Tibial nerve (tissue), 4 donors: ENCODE measurements at places on chromosomes 2 and 18.
A peak's percentile ranks its signal among the peaks of the same experiment; 100 is the strongest.

GRCh38 chr18:2686349-2686968, 30.9 kb downstream of the SMCHD1 start:
- no peak for DNase-seq

DNA sequence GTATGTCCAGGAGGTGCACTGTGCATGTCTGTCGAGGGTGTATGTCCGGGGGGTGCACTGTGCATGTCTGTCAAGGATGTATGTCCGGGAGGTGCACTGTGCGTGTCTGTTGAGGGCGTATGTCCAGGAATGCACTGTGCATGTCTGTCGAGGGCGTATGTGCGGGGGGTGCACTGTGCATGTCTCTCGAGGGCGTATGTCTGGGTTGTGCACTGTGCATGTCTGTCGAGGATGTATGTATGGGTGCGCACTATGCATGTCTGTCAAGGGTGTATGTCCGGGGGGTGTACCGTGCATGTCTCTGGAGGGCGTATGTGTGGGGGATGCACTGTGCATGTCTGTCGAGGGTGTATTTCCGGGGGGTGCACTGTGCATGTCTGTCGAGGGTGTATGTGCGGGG, 249.3 kb upstream of the MYT1L start:
- DNase-seq: no peak

DNA sequence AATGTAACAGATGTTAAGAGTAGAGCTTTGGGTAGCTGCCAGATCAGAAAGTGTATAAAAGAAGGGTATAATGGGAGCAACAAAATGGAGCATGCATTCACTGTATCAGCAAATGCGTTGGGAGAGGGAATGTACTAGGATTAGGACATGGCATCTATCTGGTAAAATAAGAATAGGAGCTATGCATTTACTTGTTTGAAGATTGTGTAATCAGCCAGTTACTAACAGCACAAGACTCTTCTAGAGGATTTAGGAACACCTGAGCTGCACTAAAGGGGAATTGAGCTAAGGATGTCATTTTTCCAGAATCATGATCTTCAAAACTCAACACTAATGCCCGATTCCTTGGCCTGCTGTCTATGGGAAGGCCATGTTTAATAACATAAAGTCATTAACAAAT, 394.2 kb upstream of the TNP1 start:
- no peak for DNase-seq

DNA sequence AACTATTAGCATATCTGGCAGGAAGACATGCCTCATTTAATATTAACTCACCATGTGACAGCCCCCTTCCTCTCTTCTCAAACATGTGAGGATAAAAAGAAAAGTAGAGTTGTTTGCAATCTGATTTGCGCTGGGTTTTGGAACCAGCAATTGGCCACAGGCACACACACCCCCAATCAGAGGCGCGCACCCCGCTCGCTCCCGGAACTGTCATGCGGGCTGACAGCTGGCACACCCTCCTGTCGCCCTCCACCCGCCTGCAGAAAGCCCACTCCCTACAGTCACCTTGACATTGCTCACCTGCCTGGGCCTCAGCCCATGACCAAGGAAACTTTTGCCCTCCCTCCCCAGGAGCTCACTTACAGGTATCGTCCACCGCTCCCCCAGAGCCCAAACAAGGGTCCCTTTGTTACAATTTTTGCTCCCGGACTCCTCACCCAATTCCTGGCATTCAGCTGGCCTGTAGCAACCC, 1.1 kb downstream of the COBLL1 start:
- peak; percentile 23 for DNase-seq

DNA sequence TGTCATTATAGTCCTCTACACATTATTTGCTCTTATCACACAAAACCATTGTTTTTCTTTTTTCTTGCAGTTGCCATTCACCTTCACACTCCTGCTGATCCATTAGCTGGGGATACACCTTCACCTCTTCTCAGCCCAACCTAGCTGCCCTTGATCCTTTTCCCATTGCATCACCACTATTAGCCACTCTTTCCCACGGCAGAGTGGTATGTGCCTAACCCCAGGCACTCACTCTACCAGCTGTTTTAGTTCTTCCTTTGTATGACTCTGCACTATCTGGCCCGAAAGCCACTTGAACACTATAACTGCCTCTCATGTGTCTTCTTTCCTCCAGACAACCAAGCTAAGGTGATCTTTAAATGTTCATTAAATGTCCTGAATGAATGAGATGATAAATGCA, 145.4 kb upstream of the PIK3C3 start:
- no peak for DNase-seq

DNA sequence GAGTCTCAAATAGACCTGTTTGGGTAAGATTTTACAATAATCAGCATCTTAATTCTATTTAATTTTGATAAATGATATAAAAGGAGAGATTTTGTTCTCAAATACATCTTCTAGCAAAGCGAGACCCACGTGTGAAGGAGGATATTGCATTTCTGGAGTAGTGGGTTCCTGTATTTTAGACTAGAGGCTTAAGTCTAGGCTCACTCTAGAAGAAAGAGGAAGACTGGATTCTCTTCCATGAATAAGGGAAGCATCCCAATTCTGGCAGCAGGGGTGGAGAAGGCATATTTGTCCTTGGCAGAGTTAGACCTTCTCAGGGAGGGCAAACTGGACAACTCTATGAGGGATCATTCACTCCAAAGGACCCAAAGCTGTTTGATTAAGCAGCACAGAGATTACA, 11.3 kb upstream of the FAM228A start:
- DNase-seq: no peak

DNA sequence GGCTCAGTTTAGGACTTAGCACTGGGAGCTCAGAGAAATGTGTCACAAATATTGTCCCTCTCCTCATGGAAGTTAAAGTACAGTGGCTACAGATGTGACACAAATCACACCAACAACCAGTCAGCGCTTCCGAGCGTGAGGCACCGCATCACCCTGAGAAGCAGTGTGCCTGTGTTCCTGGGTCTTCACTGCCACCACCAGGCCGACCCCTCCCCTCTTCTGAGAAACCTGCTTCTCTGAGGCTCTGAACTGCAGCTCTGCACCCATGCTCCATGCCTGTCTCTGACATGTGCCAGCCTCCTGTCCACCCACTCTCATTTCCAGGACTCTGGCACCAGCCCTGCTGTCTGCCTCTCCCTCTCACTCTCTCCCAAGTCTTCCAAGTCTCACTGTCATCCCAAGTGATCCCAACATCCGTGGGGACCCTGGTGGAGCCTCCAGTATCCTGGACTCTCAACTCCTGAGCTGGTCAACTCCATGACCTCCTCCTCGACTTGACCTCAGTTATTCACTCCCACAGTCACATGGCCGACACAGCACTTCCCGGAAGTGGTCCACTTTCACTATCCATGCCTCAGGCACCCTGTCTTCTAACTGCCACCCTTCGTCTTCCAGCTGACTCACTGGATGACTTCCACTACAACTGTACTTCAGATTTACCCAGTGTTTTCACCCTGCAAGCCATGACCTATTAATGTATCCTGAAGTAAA, 73.5 kb downstream of the FBXO15 start:
- no peak for DNase-seq

GRCh38 chr2:106798826-106799552, 87.0 kb downstream of the ST6GAL2 start:
- no peak for DNase-seq

DNA sequence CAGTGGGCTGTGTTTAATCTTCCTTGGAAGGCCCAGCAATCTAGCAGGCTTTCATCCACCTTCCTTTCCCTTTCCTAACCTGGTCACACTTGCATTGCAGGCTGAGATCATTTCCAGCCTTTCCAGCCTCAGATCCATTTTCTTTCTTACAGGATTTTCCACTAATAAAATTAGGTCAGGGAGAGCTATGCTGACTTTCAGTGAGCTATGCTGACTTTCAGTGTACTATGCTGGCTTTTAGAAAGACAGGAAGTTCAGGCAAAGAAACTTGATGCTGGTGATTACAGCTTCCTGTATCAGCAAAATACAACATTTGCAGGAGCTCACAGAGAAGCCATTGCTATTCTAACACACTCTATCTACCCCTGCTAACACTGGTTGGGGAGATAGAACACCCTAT, 735.0 kb downstream of the CCDC85A start:
- DNase-seq: no peak

DNA sequence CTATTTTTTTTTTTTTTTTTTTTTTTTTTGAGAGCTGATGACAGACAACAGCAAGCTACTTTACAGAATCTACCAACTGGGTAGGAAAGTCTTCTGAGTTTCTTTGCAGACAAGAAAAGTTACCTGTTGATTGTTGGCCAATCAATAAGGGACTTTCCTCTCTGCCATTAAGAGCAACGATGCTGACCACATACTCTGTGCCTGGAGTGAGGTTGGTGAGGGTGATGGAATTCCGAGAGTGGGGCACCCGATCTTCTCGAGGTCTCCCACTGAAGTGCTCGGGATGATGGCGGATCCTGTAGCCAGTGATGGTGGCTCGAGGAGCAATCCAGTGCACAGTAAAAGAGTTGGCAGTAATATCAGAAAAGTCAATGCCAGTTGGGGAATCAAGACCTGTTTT, 49.3 kb downstream of the FN1 start:
- DNase-seq: no peak

- no peak for DNase-seq
These were observed 127.4 kb upstream of the FHL2 start for GRCh38 chr2:105526000-105526925.

GRCh38 chr2:2012505-2012904, 268.2 kb upstream of the PXDN start:
- DNase-seq: no peak

- DNase-seq: no peak
These were observed 419.6 kb upstream of the POU3F3 start for GRCh38 chr2:104434318-104434792.

DNA sequence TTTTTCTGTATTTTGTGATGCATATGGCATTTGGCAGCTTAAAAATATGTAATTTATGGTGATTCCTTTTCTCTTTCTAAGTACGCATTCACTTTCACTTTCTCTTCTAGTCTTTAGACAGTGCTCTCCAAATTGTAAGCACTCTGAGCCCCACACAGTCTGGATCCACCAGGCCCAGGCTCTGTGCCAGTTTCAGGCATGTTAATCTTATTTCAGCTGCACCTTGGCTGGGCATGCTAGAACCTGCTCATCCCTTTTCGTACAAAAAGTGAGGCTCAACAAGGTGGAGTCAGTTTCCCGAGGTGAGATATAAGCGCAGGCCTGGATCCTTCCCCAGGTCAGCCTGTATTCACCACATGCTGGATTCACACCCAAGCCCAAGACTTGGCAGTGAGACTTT, 203.9 kb downstream of the MTX2 start:
- peak; percentile 7 for DNase-seq

DNA sequence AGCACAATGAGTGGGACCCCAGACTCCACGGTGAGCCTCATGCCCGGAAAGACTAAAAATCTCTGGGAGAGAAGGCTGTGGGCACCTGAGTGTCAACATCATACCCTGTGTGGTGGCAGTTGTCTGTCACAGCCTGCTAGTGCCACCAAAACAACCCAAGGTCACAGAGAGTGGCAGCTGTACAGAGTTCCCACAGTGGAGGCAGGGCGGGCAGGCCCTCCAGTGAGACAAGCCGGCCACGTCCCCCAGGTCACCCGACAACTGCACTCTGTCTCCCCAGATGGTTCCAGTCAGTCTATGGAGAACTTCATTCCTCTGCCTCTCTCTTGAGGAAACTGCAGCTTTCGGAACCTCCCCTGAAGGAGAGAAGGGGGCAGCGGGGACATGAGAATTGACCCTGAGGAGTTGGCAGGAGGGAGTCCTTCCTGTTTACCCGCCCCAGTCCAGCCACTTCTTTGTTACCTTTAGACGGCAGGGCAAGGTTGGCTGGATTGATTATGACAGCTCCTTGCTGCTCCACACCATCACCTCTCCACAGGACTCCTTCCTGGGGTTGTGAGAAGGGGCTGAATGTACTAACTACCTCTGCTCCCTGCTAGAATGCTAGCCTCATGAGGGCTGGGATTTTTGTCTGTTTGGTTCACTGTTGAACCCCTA, 11.3 kb upstream of the FIGLA start:
- no peak for DNase-seq

DNA sequence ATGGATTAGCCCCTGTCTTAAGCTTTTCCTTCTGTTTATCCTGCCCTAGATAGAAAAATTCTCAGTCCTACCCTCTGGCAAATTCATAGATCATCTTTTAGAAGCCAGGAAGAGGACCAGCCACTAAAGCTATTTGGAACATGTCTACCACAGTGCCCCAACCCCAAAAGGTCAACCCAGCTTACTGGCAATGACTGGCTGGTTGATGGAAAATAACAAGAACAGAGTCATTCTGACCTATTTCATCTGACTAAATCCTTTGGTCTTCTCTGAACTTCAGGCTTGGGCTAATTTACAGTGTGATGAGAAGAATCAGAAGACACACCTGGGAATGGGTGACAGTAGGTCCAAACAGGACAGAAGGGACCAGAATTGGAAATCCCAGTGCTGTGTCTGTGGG, 227.3 kb upstream of the CCDC68 start:
- DNase-seq: no peak

GRCh38 chr2:85790032-85790431, 36.2 kb downstream of the ATOH8 start:
- no peak for DNase-seq

GRCh38 chr18:60049172-60049571, 149.4 kb downstream of the PMAIP1 start:
- no peak for DNase-seq

- no peak for DNase-seq
These were observed 144.4 kb upstream of the REV1 start for GRCh38 chr2:99634234-99634633.

DNA sequence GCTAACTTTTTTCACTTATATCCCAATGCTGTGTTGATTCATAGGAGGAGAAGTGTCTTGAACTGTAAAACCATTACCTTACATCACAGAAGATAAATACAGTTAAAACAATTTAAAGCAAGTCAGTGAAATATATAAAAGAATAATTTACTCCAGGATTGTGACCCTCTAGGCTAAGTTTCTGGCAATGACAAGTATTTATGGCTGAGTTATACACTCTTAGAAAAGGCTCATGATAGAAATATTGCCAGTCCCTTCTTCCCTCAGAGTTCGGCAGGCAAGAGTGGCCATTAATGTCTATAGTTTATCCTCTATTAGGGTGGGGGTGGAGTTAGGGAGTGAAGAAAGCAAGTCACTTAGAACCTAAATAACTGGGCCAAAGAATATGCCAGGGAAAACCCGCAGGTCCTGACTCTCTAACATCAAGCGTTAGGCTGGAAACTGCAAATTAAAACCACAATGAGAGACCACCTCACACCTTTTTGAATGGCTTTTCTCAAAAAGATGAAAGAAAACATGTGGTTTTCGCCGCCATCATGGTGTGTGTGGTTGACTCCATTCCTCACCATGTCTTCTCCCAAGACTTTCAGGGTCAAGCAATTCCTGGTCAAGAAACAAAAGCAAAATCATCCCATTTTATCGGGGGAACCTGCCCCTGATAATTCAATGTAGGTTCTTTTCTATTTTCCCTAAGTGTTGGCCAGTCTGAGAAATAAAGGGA, 69.3 kb downstream of the CD226 start:
- no peak for DNase-seq

GRCh38 chr18:4040391-4041092, 414.6 kb downstream of the DLGAP1 start:
- DNase-seq: no peak
